ENCODE measurements at places on chromosomes 12 and 14. TPM values are rescaled to one million over a fixed set of nuclear protein-coding genes. Genes with fewer than 3 reads are reported as not detected.

USP44 gene
- 0.54 TPM for total RNA-seq

IRAK3 gene
- total RNA-seq = 0.22 TPM

HOXC9 gene
- total RNA-seq = not detected

GPR84 gene
- not detected for total RNA-seq

ACSS3 gene
- 1.2 TPM for total RNA-seq

NT5DC3 gene
- 5.5 TPM for total RNA-seq

OTX2 gene
- not detected for total RNA-seq

OR10G3 gene
- total RNA-seq = not detected

KLRG1 gene
- 0.39 TPM for total RNA-seq

CHURC1 gene
- 46.7 TPM for total RNA-seq

ZC2HC1C gene
- total RNA-seq = under 0.01 TPM

PRR4 gene
- total RNA-seq = 0.98 TPM

VDR gene
- 13.6 TPM for total RNA-seq

NTS gene
- not detected for total RNA-seq

AQP6 gene
- not detected for total RNA-seq

VRTN gene
- total RNA-seq = not detected
